ENCODE measurements at places on chromosomes 2 and 18.

DNA sequence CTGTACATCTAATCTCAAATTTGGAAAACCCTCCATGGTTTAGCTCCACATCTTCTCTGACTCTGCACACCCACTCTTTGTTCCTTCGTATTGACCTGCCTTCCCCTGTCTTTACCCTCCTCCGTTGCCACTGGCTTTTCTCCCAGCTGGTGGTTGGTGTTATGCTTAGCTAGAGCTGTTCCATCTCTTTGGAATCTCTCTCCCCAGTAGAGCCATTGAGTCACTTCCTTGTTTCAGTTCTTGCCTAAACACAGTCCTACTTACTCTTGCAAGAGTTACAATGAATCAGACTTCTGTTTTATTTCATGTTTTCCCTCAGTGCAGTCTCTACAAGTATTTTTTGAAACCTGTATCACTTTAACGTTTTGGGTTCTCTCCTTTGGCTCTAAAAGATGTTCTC lies 263.9 kb downstream of the LTBP1 start:
- no peak for DNase-seq

DNA sequence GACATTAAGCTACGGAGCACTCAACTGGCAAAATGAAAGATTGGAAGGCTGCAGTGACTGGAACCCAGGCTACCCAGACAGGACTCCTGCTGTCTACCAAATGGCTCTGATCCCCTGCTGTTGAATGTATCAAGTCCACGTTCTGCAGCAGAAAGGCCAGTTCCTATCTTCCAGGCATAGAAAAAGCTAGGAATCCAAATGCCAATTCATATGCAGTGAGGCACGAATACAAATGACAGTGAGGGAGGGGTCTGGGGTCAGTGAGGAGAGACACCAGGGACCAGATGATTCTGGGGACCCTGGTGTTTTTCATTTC lies 5.3 kb downstream of the NRP2 start:
- no peak for DNase-seq

GRCh38 chr2:109208951-109209335 lies 79.9 kb downstream of the SH3RF3 start:
- DNase-seq: no peak

DNA sequence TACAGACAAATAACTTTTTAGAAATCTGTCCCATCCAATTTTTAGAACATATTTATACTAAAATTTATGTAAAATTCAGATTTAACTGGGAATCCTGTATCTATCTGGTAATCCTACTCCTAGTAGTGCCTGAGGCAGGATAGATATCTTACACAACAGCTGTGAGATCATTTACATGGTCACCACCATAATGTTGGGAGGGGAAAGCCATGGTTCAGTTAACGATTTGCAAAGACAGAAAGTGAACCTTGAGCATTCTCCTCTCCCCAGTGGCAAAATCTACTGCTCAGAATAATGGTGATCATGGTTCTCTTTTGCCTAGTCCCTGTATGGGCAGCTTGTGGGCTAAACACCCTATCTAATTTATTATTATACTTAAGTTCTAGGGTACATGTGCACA lies 7.7 kb upstream of the TMEM247 start:
- no peak for DNase-seq

DNA sequence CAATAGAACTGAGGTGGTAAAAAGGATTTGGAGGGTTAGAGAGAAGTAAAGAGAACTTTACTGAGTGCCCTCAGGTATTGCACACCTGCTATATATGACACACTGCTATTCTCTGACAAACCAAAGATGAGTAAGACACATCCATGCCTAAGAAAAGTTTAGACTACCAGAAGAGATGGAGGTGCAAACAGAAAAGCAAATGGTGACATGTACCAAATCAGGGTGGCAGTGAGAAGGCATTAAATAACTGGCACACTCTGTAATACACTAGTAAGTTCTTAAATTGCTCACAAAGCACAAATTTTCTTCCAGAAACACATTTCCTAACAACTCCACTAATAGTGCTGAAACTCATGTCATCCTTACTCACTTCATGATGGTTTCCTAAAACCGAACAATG lies 88.6 kb downstream of the KCTD18 start:
- no peak for DNase-seq

- no peak for DNase-seq
Observed at GRCh38 chr18:39178166-39178565, 1612.6 kb upstream of the CELF4 start.

DNA sequence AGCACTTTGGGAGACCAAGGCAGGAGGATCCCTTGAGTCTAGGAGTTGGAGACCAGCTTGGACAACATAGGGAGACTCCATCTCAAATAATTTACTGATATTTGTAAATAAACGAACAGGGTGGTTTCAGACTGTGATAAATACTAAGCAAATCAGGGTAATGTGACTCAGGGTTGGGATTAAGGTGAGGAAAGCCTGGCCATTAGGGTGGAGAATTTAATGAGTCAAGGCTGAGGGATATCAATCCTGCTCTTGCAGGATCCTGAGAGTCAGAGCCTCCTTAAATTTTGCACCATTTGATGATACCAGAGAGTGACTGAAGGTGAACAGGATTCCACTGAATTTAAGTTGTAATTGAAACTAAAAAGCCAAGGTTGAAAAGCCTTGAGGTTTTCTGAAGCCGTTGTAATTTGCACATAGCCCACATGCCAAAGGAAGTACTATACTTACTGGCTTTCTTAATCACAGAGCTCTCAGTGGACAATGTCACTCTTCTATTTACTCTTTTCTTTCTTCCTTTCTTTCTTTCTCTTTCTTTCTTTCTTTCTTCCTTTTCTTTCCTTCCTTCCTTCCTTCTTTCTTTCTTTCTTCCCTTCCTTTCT lies 28.6 kb upstream of the AP1S3 start:
- no peak for DNase-seq

DNA sequence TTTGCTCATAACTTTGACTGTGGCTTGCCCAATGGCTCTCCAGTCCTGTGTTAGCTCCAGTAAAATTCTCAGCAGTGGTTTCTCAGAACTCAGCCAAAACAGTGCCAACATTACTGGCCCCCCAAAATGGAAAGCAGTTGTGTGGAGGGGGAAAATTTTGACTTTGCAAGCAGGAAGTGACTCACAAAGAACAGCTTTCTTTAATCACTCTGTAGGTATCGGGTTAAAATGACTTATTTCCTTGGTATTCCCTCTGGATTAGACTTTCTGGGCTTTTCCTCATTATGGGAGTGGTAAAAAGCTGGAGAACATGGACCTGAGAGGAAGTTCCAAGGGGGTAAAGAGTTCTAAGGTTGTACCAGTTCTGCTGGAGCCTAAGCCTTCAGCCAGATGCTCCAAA lies 175.7 kb upstream of the RND3 start:
- no peak for DNase-seq

DNA sequence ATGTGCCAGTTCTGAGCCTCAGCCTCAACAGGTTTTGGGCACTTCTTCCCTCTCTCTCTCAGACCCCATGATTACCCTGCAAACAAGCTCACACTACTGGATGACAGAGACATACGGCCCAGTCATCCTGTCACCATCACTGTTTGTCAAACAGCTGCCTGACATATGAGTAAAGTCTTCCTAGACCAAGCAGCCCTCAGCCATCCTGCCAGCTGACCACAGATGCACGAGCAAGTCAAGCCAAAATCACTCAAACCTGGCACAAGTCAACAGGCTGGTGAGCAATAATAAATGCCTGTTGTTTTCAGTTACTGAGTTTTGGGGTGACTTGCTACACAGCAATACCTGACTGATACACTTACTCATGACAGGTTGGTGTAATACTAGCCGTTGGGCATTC lies 75.5 kb upstream of the KLF7 start:
- DNase-seq: no peak

DNA sequence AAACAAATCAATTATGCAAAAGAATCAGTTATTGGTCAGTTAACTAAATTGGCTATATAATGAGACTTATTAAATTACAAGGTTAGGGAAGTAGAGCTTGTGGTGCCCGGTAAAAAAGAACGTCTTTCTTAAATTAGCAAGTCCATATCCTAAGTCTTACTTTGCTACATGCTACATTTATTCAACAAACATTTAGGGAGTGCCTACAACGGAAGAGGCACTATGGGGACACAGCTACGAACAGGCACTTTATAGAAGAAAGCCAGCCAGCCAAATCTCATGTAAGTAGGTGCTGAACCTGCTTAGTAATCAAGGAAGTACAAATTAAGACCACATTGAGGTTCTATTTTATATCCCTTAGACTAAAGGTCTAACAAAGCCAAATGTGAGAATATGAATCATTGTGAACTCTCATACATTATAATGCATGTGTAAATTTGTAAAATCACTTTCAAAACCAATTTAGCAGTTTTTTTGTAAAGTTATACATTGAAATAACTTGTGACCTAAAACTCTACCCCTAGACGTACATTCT lies 59.9 kb downstream of the PDK1 start:
- DNase-seq: no peak

- no peak for DNase-seq
Observed at GRCh38 chr2:23069156-23069555, 315.8 kb upstream of the KLHL29 start.

DNA sequence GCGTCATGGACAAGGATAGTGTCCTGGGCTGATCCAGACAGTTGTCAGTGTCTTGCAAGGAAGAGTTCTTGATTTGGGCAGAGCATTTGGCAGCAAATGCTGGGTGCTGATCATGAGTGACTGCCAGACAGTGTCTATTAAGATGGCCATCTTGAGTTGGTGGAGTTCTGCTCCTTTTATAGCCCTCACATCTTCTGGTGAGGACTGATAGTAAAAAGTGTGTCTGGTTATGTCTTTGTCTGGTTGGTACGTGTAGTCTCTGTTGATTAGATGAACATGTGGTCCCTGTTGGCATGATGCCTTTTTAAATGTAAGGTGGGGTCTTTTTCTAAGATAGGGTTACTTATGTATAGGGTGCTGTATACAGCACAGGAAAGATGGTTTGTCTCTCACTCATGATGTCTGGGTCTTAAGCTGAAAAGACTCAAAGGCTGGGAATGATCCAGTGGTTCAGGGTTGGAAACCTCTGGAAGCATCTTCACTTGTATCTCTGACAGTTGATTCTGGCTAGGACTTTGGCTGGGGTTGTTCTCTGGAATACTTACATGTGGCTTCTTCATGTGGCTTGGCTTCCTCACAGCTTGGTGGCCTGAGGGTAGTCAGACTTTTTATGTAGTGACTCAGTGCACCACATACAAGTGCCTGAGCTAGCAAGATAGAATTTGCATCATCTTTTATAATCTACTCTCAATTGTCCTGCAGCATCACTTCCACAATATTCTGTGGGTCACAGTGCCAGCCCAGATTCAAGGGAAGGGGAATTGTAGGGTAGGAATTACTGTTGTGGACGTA lies 11.8 kb downstream of the MTX2 start:
- no peak for DNase-seq

GRCh38 chr2:69805887-69806286 lies 23.6 kb upstream of the GMCL1 start:
- DNase-seq: no peak

GRCh38 chr2:106057206-106057605 lies 136.9 kb downstream of the UXS1 start:
- DNase-seq: no peak

DNA sequence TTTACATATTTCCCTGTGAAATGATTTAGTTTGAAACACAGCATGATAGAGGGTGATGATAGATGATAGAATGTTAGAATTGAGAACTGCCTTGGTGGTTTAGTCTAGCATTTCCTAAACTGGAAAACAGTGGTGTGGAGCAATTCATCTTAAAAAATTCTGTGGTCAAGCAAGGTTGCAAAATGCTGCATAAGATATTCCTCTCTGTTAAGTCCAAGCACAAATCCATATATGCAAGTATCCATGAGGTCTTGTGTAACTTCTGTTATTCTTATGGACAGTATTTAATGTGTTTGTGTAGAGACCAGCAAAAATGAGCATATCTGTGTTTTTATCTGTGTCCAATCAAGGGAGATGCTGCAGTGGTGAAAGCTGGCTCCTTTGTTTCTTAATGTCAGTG lies 30.0 kb downstream of the CPS1 start:
- no peak for DNase-seq

- DNase-seq: no peak
Observed at GRCh38 chr2:25311865-25312575, 29.7 kb downstream of the DNMT3A start.

GRCh38 chr2:173962583-173963110 lies 2.5 kb downstream of the SP3 start:
- DNase-seq: no peak

GRCh38 chr2:44894058-44894457 lies 47.4 kb upstream of the SIX3 start:
- no peak for DNase-seq

GRCh38 chr2:24917086-24917485 lies 3.0 kb downstream of the ADCY3 start:
- DNase-seq: no peak

DNA sequence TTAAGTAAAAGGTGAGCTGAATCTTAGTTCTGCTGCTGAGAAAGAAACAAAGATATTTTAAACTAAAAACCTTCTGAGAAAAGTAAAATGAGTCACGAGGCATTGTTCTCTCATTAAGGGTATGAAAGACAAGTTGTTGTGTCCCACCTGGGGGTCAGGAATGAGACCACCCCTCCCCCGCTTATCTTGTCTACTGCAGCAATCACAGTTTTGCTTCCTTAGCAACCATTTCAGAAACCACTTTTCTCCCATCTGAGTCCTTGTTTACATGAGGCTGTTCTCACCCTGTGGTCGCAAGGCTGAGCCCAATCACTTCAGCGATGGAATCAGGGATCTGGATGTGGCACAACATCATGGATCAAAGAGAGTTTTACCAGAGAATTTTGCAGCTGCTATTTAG lies 377.6 kb upstream of the NETO1 start:
- no peak for DNase-seq

DNA sequence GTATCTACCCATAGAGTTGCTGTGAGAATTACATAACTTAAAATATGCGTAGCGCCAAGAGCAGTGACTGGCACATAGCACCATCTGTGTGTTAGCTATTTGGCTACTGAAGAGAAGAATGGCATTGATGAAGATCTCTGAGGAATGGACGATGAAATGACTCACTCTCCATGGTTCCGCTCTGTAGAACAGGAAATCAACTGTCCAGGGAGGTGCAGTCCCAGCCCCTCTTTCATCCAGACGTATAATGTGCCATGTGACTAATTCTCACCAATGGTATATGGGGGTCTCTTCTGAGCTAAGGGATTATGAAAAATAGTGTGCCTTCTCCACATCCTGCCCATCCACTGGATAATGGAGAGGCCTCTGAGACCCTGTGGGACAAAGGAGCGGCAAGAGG lies 254.8 kb downstream of the CYP26B1 start:
- DNase-seq: no peak

GRCh38 chr18:56738184-56738583 lies 87.0 kb downstream of the WDR7 start:
- DNase-seq: no peak

All from stimulated activated CD4-positive, alpha-beta T cell treated with anti-CD3 and anti-CD28 coated beads, Interleukin-12 subunit alpha, Interleukin-12 subunit beta, amount 100 ng/mL, for 24 hours (primary cell).